ENCODE measurements at places on chromosomes 1 and 21. TPM values are rescaled to one million over a fixed set of nuclear protein-coding genes. Genes with fewer than 3 reads are reported as not detected.
A peak's percentile ranks its signal among the peaks of the same experiment; 100 is the strongest.

- H3K4me1 ChIP-seq = no peaks in the 10 kb centered on the region
- H3K27ac ChIP-seq = no peak overlapping the region
- no peak overlapping the region for H3K4me3 ChIP-seq
- H3K27me3 ChIP-seq = no peaks in the 10 kb centered on the region
- no peak for DNase-seq
Observed at GRCh38 chr21:36849461-36850105, 116.9 kb downstream of the HLCS start.

DNA sequence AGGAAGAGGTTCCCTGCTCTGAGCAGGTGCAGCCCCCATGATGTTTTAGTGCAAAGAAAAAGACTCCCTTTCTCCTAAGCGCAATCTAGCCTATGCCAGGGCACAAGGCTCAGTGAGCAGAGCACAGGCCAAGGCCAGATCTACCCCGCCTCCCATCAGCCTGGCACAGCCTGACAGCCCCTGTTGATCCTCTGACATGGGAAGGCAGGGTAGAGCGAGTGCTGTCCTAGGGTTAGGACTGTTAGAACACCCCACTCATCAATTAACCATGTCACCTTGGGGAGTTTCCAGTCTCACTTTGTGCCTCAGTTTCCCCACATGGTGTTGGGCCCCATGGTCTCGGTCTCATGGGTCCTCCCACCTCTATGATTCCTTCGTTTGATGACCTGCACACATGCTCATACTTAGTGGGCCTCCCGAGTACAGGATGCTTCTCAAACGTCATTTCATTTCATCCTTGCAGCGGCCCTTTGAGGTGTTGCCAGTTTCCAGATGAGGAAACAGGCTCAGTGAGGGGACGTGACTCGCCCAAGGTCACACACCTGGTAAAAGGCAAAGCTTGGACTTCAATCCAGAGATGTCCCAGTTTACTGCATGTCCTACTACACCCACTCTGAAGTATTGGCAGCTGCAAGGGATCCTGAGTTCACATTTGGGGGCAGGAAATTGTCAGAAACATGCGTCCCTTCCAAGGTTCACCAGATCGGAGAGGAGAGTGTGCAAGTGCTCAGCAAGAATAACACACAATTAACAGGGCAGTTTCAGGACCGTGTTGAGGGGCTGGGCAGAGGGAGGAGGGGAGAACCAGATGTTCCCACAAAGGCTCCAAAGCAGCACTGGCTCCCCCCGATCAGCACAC is 213.3 kb downstream of the TRABD2B start:
- no peak overlapping the region for H3K27ac ChIP-seq
- H3K36me3 ChIP-seq = no peaks in the 10 kb centered on the region
- no peak for DNase-seq
- H3K27me3 ChIP-seq = no peaks in the 10 kb centered on the region
- no peaks in the 10 kb centered on the region for H3K4me1 ChIP-seq

GRCh38 chr1:46362158-46362557 is 21.6 kb downstream of the NSUN4 start:
- no peaks in the 10 kb centered on the region for H3K4me1 ChIP-seq
- H3K4me3 ChIP-seq = no peak overlapping the region
- no peak for DNase-seq

DNA sequence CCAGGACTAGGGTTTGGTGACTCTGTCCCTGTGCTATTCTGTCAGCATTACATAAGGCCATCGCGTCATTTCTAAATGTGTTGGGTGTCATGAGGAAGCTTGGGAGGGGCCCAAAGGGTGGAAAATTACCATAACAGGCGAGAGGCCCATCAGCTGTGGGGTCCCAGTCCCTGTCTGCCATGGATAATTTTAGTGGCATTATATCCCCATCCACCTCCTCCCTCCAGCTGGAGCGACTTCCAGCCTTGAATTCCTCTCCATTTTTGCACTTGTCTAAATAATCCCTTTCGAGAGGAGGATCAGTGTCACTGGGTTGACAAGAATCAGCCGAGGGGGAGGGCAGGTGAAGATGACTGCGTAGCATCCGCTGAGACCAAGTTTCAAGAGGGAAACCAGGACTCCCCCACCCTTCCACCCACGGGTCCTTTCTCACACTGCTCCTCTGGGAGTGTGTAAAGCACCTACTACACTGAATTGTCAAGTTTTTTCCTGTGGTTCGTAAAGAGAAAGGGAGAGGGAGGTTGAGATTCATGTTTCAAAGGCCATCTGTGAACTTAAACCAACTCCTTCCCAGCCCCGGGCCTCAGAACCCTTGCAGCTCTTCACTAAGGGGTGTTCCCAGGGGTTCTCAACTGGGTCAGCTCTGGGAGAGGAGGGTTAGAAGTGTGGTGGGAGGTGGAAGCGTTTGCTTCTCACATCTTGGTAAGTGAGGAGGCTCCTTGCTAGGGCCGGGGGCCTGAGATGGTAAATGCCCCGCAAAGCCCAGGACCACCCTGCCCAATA is 29.2 kb downstream of the VASH2 start:
- no peak overlapping the region for H3K4me3 ChIP-seq
- H3K27me3 ChIP-seq = no peaks in the 10 kb centered on the region
- H3K4me1 ChIP-seq = peaks cover 9% of the 10 kb centered on the region
- H3K27ac ChIP-seq = no peak overlapping the region
- DNase-seq = peak; percentile 7

DNA sequence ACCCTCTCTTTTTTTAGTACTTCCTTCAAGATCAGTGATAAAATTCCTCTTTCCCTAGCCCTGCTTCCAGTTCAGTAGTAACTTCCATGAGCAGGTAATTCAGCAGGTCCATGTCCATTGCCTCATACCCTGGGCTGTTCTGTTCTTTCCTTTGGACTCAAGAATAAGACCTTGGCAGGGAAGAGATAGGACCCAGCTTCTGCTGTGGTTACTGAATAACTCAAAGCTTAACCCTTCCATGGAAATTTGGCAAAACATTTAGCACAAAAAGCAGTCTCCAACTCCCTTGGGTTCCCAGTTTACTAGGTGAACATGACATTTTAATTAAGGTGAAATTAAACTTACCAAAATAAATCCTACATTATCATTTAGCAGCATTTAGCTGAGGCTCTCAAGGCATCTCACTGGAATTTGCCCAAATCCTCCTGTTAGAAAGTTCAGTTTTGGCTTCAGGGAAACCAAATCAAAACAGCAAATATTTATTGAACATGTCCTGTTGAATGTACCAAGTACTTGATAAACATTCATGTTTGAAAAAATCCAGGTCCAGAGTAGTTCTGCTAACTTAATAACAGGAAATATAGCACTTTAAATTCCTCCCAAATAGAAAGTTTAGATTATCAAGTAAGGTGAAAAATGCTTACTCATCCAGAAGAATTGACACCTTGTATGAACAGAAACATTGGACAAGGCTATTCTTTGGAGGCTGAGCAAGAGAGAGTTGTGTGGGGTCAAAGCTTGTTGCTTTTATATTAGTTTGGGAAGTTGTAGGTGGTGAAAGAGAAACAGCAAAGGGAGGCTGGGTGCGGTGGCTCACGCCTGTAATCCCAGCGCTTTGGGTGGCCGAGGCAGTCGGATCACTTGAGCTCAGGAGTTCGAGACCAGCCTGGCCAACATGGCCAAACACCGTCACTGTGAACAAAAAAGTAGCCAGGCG is 8.4 kb upstream of the SERPINC1 start:
- no peak overlapping the region for H3K4me3 ChIP-seq
- H3K27me3 ChIP-seq = no peaks in the 10 kb centered on the region
- H3K36me3 ChIP-seq = no peaks in the 10 kb centered on the region
- DNase-seq = no peak
- no peak overlapping the region for H3K27ac ChIP-seq
- H3K4me1 ChIP-seq = no peaks in the 10 kb centered on the region

GRCh38 chr1:232140419-232141166 is 489.3 kb downstream of the SIPA1L2 start:
- no peaks in the 10 kb centered on the region for H3K4me1 ChIP-seq
- no peaks in the 10 kb centered on the region for H3K36me3 ChIP-seq
- no peaks in the 10 kb centered on the region for H3K27me3 ChIP-seq
- DNase-seq = no peak
- H3K27ac ChIP-seq = no peak overlapping the region

- no peaks in the 10 kb centered on the region for H3K27me3 ChIP-seq
- no peak overlapping the region for H3K27ac ChIP-seq
- H3K4me1 ChIP-seq = no peaks in the 10 kb centered on the region
- DNase-seq = no peak
- H3K4me3 ChIP-seq = no peak overlapping the region
- no peaks in the 10 kb centered on the region for H3K36me3 ChIP-seq
Observed at GRCh38 chr1:202577381-202577780, 132.9 kb downstream of the SYT2 start.

The DUSP23 gene
- 15.7 TPM for total RNA-seq

The GPA33 gene
- 21.6 TPM for total RNA-seq

- H3K27me3 ChIP-seq = no peaks in the 10 kb centered on the region
- DNase-seq = no peak
- H3K4me3 ChIP-seq = no peak overlapping the region
- no peaks in the 10 kb centered on the region for H3K4me1 ChIP-seq
- no peak overlapping the region for H3K27ac ChIP-seq
Observed at GRCh38 chr1:25458541-25459298, 28.0 kb downstream of the MACO1 start.
